Activated T-helper 1 cell treated with anti-CD3 and anti-CD28 coated beads, Interleukin-2, amount 50 U/mL, for 16 hours (primary cell): ENCODE measurements at places on chromosomes 5 and 9.

DNA sequence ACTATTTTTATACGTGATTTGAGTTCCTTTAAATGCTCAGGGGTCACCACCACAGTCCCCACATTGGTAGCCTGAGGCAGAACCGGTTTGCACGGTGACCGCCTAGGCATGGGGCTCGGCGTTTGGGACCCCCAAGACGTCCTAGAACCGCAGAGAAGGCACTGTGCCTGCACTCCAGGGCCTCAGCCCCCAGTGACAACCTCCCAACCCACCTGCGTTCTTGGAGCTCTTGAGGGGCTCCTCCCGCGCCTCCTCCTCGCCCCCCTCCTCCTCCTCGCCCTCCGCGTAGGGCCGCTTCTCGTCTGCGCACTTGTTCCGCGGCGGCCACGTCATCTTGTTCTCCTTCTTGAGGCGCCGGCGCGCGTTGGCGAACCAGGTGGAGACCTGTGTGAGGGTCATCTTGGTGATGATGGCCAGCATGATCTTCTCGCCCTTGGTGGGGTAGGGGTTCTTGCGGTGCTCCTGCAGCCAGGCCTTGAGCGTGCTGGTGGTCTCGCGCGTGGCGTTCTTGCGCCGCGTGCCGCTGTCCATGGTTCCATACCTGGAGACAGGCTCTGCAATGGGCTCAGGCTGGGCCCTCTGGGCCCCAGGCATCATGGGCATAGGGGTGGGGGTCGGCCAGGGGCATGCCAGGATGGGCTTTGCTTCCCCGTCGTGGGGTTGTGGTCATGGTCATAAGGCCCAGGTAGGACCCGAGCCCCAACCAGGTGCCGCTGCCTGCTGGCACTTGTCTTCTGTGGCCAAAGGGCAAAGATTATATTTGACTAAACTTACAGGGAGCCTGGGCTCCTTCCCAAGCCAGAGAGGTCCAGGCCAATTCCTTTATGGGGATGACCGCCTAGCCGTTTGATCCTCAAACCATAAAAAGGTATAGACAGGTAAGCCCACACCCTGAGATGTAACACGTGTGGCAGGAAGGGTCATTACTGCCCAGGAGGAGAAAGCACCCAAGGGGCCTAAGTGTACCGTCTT, 3.1 kb downstream of the IRX4 start:
- no peak for DNase-seq

DNA sequence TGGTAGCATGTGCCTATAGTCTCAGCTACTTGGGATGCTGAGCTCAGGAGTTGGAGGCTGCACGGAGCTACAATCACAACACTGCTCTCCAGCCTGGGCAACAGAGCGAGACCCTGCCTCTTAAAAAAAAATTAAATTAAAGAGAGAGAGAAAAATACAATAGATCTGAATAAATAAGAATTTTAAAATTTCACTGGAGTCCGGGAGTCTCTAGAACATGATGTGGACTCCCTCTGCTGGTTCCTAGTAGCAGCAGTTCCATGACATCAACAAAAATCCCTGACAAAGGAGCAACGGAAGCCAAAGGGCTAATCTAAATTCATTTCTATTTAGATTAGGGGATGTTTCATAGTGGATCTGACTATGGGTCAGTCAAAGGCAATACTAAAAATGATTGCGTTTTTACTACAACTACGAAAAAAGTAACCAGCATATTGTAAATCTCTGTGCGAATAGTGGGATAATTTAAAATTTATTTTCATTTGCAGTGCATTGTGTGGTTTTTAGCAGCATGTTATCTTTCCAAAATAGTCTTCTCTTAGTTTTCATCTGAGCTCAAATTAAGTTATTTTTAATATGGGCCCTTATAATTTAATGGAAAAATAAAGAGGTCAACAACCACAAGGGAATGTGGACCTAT, 6.7 kb downstream of the INIP start:
- DNase-seq: no peak

- no peak for DNase-seq
These were observed 100.9 kb upstream of the MAP1B start for GRCh38 chr5:72006361-72006760.

DNA sequence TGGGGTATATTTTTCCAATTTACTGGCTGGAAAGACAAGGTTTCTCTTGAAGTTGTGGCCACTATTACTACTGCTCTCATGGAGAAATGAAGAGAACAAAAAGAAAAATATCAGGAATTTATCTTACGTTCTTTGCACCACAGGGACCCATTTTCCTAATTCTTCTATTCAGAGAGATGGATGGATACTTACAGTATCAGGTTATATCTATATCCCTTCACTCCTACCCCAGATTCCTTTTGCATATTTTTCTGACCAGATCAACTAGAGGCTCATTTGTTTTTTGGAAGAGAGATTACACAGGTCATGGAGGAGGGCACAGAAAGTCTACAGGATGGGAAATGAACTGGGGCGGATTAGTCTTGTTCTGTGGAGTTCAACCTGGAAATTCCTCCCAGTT, 277.2 kb upstream of the VLDLR start:
- no peak for DNase-seq

DNA sequence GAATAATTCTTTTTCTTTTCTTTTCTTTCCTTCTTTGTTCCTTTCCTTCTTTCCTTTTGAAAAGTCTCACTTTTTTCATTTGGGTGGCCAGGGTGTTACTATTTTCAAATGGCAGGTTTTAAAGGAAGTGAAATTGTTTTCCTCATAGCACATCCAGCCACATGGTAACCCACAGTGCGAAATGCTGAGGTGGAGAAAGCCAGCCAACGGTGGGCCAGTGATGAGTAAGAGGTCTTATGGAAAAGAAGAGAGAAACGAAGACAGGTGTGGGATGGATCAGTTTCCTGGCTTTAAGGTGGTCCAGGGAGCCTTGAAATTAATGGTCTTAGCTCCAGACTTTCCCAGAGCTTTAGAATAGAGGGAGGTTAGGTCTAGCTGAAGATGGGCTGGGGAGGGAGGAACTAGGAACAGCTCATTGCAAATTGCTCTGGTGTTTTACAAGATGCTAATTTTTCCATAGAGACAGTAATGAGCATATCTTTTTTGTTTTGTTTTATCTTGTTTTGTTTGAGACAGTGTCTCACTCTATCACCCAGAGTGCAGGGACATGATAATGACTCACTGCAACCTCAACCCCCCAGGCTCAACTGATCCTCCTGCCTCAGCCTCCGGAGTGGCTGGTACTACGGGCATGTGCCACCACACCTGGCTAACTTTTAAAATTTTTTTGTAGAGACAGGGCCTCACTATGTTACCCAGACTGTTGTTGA, 17.8 kb downstream of the ITK start:
- DNase-seq: peak; percentile 33

DNA sequence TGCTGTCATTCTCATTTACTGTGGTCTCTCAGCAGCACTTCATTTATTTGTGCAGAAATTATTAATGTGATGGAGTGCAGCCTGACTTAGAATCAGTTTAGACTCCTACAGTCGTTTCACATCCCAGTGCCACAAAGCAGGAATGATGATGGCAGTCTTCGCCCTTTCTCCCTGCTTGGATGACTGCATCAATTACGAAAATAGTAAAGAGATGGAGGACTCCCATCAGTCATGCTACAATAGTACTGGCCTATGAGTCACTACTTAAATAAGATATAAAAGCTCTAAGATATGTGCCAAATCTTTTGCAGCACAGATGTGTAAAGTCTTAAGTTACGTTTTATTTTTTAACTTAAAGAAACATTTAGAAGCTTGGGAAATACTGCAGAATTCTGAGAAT, 263.9 kb downstream of the CHSY3 start:
- DNase-seq: no peak

DNA sequence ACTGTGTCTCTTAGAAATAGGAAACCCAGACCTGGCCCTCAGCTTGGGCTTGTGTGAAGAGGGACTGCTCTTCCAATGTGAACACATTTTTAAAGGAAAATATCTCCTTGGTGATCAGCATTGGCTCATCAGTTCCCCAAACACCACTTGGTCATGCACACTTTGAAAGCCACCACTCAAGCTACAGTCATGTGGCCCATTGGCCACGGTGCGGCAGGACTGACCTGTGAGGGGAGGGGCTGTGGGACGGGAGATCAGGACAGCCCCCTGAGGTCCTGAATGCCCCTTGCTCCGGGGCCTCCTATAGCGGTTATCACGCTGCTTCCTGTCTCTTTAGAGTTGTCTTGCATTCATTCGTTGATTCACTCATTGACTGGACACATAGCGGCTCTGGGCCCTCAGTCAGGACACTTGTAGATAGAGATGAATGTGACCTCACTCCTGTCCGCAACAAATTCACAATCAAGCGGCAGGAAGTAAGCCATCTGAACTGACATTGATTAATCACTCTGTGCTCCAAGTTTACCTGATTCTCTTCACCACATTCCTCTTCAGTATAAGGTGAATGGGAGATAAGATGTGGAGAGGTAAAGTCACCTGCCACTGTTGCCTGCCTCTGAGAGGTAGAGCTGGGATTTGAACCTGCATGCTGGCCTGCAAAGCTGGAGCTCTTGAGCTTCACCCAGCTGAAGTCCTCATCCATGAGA, 73.1 kb downstream of the COL15A1 start:
- DNase-seq: no peak

GRCh38 chr9:96883922-96884321, 29.6 kb upstream of the ZNF782 start:
- no peak for DNase-seq

DNA sequence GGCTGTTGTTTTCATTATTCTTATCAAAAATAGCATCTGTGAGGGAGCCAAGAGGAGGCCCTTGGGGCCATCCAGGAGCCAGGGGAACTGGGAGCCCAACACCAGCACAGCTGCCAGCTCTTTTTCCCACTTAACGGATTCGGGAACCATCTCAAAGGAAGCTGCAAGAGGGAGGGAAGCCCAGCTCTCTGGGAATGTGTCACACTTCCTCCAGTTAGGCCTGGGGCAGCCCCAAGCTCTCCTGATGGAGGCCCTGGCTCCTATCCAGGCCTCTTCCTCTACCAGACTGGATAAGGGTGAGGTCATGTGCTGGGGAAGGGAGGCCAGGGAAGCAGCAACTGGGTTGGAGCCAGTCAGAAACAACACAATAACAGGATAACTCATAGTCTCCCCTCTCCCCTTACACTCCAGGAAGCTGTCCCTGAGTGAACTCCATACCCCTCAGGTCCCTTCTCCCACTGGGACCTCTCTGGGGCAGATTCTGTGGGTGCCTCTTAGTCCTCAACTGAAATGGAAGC, 12.7 kb downstream of the CSF2 start:
- no peak for DNase-seq

- DNase-seq: no peak
These were observed 23.9 kb downstream of the VCP start for GRCh38 chr9:35048511-35048910.

GRCh38 chr5:77545285-77545684, 53.2 kb upstream of the WDR41 start:
- no peak for DNase-seq
